ENCODE measurements at places on chromosomes 5 and 9. TPM values are rescaled to one million over a fixed set of nuclear protein-coding genes. Genes with fewer than 3 reads are reported as not detected.

Gene PHPT1
- polyA plus RNA-seq: 76.5 TPM

- DNase-seq: no peak
Measured at GRCh38 chr5:103849934-103850333, 287.3 kb upstream of the NUDT12 start.

DNA sequence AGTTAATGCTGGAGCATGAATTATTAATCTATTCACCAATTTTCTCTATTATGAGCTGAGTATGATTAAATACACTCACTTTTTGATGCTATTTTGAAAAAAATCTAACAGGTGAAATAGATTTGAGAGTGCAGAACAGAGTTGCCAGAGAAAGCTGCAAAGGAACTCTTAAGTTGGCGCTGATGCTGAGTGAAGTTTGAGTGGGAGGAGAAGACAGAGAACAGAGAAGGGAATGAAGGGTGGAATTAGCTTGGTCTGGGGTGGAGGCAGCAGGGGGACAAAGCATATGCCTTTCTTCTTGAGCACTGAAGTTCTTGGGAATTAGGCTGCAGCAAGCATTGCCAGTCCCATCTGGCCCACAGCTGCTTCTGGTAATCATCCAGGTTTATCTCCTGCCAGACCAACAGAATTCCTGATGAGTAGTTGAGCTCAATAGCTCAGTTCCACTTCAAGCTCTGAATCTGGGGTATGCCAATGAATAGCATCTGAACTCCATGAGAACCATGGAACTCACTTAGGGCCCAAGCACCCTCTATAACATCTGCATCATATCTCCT, 290.1 kb downstream of the HINT1 start:
- no peak for DNase-seq

GRCh38 chr5:6584101-6584645, 48.7 kb downstream of the NSUN2 start:
- no peak for DNase-seq

DNA sequence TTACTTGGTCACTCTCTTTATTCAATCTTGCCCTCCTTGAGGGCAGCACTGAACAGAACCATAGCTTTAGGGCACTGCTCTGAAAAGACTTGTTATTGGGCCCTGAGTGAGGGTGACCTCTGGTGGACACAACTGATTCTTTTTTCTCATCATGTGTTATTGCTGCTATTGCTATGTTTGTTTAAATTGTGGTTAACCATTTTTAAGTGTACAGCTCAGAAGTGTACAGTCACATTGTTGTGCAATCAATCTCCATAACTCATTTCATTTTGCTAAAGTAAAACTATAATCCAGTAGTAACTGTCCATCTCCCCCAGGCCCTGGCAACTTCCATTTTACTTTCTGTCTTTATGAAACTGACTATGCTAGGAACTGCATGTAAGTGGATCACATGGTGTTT, 351.1 kb upstream of the RIOK2 start:
- peak; percentile 21 for DNase-seq

DNA sequence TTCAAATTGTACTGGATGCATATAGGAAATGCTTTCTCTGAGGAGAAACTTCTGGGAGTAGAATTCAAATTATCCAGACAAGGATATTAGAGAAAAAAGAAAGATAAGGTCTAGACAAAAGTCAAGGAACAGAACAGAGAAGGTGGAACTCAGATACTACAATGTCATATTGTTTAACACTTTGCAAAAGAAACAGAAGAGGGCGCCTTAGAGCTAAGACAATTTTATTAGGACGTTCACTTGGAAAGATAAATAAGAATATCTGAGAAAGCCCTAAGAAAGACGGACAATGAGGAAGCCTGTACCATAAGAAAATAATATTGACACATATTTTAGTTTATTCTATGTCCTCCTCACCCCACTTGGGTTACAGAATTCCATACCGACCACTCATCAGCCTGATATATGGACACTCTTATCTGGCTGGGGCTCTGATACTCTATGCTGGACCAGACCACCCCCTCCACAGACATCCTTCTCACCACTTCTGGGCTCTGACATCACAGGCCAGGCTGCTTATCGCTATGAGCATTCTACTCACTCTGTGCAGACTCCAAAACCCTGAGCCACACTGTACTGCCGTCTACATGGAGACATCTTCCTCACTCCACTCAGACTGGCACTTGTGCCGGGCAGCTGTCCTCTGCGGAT, 9.1 kb upstream of the AK3 start:
- DNase-seq: no peak

DNA sequence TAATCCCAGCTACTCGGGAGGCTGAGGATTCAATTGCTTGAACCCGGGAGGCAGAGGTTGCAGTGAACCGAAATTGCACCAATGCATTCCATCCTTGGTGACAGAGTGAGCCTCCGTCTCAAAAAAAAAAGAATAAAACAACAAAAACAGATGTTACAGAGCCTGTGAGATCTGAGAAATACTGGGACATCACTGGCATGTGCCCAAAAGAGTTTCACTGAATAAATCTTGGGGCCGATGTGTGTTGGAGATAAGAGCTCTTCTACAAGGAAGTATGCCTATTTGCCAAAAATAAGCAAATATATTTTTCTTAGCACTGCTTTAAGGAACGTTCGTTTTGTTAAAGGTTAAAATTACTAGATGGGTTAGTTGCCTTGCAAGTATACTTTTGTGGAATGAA, 55.1 kb downstream of the KIAA1958 start:
- DNase-seq: no peak

- DNase-seq: no peak
Measured at GRCh38 chr9:27408001-27408400, 111.1 kb upstream of the EQTN start.

Gene AJM1
- polyA plus RNA-seq: 0.64 TPM

Gene SARDH
- 9.5 TPM for polyA plus RNA-seq

DNA sequence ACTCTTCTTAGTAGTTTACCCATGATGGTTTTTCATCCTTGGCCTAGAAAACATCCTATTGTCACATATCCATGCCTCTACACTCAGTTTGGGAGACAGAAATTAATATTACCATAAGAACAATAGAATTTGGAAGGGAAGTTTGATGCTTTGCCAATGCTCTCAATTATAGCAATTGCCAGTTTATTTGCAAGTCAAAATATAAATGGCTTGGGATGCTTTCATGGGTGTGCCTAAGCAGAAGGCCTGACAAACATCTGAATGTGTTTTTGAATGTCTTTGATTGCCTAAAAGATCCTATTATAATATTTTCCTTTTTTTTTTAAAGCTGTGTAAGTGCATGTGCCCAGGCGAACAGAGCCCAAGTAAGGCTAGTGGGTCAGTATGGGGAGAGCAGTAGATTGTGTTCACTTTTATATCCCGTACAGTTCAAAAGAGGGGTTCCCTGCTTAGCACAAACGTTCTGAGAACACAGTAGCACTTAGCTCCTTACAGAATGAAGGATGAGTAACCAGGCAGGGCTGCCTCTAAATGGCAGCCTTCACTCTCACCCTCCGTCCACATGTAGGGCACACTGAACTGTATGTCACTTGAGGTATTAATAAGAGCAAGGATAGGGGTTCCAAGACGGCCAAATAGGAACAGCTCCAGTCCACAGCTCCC, 56.0 kb upstream of the AGXT2 start:
- DNase-seq: no peak

- DNase-seq: no peak
Measured at GRCh38 chr5:62369039-62369438, 34.7 kb downstream of the DIMT1 start.

Gene TMEM267
- polyA plus RNA-seq: 20.7 TPM

DNA sequence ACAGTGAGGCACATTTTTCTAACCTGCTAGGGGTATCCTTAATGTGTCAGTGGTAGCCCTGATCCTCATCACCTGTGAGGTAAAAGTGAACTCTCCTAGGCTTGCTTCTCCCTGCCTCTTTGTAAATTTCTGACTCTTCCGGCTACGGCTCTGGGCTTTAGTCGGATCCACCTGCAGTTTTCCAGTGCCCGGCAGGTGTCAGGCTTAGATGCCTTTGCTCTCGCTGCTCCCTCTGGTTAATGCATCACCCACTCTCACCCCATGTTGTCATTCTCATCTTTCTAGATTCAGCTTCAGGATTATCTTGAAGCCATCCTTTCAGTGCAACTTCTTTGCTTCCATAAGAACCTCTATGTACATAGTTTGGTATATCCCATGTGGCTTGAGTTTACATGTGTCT, 3.6 kb downstream of the CEP78 start:
- DNase-seq: no peak

GRCh38 chr5:179825655-179826182, 5.0 kb downstream of the SQSTM1 start:
- no peak for DNase-seq

- no peak for DNase-seq
Measured at GRCh38 chr9:112699230-112699629, 18.7 kb downstream of the INIP start.

Gene CTXN3
- not detected for polyA plus RNA-seq

Gene WWC1
- 89.7 TPM for polyA plus RNA-seq

Gene FOXD4L4
- polyA plus RNA-seq: not detected

DNA sequence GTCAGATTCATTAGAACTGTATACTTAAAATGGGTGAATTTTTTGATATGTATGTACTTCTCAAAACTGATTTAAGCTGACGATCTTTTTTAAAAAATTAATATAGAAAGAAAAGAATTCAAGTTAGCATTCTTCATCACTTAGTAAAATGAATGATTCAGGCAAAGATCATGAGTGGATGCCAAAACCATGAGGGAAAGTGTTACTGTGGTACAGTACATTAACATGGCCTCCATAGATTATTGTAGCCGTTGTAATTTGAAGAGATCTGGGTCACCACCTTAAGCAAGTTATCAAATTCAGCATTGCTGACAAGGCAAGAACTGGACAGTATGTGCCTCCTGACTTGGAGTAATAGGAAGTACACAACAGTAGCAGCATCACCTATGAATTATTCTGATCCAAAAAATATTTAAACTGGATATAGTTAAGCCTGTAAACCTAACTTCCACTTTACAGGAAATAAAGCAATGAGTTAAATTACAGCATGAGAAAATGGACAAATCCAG, 29.7 kb downstream of the C9orf85 start:
- no peak for DNase-seq

Gene MUSK
- 0.14 TPM for polyA plus RNA-seq

Gene SSBP2
- 99.0 TPM for polyA plus RNA-seq

DNA sequence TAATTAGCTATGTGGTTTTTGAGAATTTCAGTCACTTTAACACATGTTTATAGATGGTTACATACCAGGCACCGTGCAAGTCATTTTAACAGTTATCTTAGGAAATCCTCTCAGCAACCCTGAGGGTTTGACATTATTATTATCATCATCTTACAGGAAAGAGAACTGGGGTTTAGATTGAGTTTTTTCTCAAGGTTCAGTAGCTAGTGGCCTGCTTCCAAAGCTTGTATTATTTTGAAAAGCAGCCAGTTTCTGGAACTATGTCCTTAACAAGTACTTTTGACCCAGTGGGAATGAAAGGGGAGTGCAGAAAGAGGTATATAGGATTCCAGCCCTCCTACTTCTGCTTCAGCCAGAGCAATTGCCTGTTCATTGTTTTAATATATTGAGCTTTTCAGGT, 157.5 kb downstream of the COMMD10 start:
- DNase-seq: no peak

DNA sequence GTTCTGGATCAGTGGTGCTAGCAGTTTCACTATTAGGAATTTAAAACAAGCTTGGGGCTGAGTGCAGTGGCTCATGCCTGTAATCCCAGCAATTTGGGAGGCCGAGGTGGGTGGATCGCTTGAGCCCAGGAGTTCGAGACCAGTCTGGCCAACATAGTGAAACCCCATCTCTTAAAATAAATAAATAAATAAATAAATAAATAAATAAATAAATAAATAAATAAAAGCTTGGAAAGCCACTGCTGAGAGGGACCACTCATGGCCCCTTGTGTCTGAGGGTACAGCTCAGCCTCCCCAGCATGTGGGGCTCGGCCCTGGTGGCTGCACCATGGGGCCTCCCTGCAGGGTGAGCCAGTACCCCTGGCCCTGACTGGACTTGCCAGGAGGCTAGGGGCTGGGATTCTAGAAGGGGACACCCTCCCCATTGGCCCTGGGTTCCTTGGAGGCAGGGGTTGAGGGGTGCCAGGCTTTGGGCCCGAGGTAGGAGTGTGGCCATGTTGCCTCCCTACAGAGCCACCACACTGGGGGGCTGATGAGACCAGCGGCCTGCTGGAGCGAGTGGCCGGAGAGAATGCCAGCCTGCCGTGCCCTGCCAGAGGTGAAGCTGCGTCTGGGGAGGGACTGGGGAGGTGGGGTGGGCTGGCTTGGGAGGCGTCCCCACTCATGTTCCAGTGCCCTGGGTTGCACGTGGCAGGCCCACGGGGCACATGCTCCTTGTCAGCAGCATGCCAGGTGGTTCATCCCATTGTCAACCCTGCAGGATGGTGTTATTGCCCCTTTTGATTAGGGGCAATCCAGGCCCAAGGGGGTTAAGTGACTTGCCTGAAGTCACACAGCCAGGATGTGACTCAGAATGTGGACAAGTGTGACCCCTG, 76.5 kb downstream of the HMCN2 start:
- no peak for DNase-seq

Gene MEIKIN
- polyA plus RNA-seq: not detected

GRCh38 chr9:32395510-32396216, 11.2 kb downstream of the ACO1 start:
- no peak for DNase-seq

DNA sequence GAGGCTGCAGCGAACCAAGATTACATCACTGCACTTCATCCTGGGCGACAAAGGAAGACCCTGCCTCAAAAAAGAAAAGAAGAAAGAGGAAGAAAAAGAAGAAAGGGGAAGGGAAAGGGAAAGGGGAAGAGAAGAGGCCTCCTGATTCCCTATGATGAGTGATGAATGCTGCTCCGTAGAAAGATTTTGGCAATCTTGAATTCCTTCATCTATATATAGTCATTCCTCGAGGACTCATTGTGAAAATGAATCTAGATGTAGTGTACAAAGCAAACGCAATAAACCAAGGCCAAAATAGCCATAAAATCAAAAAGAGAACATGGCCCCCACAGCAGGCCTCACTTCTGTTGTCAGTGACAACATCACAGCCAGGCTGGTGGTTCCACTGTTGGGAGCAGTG, 218.0 kb downstream of the DCP2 start:
- DNase-seq: no peak

DNA sequence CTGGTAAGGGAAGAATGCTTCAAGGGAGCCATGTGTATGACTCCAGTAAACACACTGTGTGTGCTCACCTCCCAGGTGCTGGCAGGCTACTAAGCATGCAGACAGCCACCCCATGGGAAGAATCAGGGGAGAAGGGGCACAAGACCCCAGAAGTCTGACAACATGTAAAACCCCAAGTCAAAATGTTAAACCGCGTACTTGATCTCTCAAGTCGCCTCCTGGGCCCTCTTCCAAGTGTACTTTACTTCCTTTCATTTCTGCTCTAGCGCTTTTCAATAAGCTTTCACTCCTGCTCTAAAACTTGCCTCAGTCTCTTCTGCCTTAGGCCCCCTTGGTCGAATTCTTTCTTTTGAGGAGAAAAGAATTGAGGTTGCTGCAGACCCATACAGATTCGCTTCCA, 31.3 kb downstream of the DAPK1 start:
- DNase-seq: no peak

Gene FNBP1
- 51.1 TPM for polyA plus RNA-seq

DNA sequence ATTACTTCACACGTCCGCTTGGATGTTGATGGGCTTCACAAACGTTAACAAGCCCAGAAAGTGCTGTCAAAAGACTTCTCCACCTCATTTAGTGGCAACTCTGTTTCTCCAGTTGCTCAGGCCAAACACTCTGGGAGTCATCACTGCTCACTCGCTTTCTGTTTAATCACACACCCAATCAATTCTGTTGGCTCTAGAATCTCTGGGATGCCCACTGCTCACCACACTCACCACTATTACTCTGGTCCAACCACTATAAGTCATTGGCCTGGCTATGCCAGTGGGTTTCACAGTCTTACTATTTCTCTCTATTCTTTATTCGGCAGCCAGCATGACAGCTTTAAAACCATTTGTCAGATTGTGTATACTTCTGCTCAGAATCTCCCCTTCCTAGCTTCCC, 163.5 kb downstream of the KDM4C start:
- DNase-seq: no peak

Gene SLC34A1
- 118 TPM for polyA plus RNA-seq

Gene PCDHB16
- 5.0 TPM for polyA plus RNA-seq
